ENCODE measurements at places on chromosomes 12 and 14.

DNA sequence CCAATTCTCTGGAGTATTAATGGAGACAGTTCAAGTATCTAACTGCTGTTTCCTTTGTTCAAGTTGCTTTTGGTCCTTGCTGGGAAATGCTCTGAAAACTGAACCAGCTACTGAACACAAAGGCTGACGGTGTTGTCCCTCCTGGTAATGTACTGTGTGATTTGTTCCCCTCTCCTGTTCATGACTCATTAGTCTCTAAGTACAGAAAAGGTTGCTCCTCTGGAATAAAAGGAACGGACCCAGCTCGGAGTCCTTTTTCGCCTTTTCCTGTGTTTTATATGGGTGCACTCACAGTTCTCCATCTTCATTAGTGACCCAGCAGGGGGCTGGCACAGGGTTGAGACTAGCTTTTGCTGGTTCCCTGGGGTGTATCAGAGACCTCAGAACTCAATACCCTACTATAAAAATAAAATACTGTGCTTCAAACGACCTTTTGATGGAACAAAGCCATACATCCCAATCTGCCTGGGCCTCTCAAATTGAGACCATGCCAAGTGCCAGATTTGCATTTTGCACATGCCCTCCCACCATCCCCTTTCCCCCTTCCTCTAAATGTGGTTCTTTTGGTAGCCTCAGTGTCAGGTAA lies 269.7 kb downstream of the RAD51B start:
- no peak for DNase-seq

DNA sequence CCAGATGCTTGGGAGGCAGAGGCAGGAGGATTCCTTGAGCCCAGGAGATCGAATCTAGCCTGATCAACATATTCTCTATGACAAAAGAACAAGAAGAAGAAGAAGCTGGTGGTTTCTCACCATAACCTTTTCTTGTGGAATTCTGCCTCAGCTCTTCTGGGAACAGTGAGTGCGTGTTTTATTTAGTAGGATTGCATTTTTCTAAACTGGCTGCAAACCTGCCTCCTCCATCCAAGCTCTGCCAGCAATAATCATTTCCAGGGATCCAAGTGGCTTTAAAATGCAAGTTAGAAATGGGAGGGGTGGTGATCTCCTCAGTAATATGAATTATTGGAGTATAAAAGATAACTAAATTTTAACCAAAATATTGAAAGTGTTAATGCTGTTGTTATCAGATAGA lies 46.1 kb upstream of the MMP17 start:
- DNase-seq: no peak

GRCh38 chr14:37469650-37470049 lies 125.4 kb downstream of the FOXA1 start:
- no peak for DNase-seq

DNA sequence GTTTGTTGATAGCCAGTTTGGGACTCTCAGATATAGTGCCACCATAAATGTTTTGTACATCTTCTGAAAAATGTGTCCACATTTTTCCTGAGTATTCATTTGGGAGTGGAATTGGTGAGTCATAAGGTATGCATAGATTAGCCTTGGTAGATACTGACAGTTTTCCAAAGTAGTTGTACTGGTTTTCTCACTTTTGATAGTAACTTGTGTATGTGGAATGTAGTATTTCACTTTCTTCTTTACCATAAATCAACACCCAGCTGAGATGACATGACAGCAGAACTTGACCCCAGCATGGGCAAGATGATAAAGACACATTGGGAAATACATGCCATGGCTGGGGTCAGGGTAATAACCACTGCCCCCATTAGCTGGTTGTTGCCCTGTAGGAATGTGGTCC lies 5.4 kb downstream of the FBXW8 start:
- no peak for DNase-seq

DNA sequence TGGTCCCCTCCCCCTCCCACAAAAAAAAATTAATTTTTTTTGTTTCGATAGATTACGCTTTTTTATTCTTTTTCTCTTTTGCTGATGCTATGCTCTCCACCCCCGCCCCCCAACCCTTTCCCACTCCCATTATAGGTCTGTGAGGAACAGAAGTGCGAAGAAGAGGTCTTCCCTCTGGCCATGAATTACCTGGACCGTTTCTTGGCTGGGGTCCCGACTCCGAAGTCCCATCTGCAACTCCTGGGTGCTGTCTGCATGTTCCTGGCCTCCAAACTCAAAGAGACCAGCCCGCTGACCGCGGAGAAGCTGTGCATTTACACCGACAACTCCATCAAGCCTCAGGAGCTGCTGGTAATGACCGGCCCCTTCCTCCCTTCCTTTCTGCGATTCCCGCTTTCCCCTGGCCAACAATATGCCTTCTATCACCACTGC lies 2.3 kb downstream of the CCND2 start:
- no peak for DNase-seq

- no peak for DNase-seq
Observed at GRCh38 chr12:130949806-130950205, 3.9 kb upstream of the ADGRD1 start.

DNA sequence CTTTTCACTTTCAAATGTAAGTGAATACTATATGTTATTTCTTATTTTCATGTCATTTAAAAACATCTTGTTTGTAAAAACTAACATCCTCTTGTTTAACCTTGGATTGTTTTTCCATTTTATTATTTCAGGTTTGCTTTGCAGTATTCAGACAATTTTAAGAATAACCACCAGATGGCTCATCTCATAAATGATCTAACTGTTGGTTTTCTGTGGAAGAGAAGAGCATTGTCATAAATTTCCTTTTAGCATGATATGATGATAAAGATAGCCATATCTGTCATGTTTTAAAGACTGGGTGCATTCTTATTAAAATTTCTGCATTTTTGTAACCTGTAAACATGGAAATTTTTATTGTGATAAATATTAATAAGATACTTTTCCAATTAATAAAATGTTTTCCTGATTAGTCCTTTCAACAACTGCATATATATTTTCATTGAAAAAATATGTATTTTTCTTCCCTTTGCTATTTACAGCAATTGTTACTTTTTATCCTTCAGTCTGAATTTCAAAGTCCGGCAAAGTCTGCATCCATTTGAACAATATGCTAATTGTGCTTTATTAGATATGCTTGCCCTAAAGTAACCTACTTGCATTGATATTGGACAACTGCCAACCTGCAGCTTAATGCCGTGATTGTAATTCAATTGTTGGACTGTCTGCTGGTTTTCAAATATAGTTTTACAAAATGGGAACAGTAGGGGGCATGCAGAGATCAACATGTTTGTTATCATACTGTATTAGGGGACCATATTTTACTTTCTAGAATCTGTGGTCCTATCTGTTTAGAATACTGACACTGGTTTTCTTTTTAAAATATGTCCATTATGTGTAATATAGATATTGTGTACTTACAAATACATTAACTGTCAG lies 163.4 kb downstream of the GARIN6 start:
- DNase-seq: no peak

GRCh38 chr14:91286530-91286937 lies 42.0 kb upstream of the GPR68 start:
- DNase-seq: peak; percentile 94

- DNase-seq: peak; percentile 84
Observed at GRCh38 chr14:50001999-50002925, 109.4 kb downstream of the ARF6 start.

DNA sequence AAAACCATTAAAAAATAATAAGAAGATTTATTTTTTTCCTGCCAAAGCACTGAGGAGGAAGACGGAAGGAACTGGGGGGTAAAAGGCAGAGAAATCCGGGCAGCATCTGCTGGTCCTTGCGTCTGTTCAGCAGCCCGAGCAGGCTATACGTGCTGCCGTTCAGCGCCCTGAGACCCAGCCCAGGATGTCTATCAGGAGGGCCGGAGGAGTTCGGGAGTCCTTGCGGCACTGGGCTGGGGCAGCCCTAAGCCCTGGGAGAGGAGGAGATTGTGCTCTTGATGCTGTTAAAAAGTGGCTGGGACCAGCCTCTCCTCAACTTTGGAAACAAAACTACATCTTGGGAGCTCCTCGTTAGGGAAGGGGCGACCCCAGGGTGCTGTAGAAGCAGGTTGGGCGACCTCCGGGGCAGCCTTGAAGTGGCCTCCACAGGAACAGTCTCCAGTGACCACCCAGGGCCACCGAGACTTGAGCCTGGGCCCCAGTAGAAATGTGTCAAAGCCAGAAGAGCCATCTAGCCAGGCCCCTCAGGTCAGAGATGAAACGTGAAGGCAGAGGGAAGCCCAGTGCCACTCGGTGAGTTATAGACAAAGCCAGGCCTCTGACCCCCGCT lies 14.3 kb downstream of the PGF start:
- no peak for DNase-seq

GRCh38 chr12:89732522-89732921 lies 23.9 kb upstream of the ATP2B1 start:
- no peak for DNase-seq

GRCh38 chr12:132986885-132987225 lies 688 bp downstream of the ZNF26 start:
- DNase-seq: no peak

- no peak for DNase-seq
Observed at GRCh38 chr12:89875225-89875624, 166.6 kb upstream of the ATP2B1 start.

- DNase-seq: no peak
Observed at GRCh38 chr12:62779488-62779887, 155.5 kb downstream of the PPM1H start.

- DNase-seq: peak; percentile 87
Observed at GRCh38 chr14:105203057-105203531, 22.0 kb upstream of the NUDT14 start.

GRCh38 chr14:48398675-48399282 lies 723.4 kb upstream of the MDGA2 start:
- DNase-seq: no peak

- no peak for DNase-seq
Observed at GRCh38 chr12:2574355-2574935, 220.3 kb upstream of the FKBP4 start.

GRCh38 chr14:68779761-68780323 lies 13.0 kb downstream of the ZFP36L1 start:
- DNase-seq: peak; percentile 67

GRCh38 chr12:38850461-38850860 lies 54.9 kb downstream of the CPNE8 start:
- no peak for DNase-seq

DNA sequence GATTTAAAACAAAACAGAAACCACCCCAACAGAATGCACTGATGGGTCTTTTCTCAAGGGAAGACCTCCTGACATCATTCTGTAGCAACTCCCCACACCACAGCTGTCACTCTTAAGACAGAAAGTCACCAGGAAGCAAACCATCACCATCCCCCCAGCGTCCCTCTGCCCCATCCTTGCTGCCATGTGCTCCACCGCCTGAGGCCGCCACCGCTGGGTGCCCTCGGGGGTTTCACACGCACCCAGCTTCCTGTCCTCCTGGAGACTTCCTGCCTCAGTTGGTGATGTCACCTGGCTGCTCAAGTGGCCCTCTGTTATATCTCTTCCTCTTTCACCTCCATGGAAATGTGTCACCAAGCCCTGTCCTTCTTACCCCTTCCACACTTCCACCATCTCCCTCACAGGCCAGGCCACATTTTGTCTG lies 71.4 kb upstream of the GPR68 start:
- DNase-seq: peak; percentile 89

DNA sequence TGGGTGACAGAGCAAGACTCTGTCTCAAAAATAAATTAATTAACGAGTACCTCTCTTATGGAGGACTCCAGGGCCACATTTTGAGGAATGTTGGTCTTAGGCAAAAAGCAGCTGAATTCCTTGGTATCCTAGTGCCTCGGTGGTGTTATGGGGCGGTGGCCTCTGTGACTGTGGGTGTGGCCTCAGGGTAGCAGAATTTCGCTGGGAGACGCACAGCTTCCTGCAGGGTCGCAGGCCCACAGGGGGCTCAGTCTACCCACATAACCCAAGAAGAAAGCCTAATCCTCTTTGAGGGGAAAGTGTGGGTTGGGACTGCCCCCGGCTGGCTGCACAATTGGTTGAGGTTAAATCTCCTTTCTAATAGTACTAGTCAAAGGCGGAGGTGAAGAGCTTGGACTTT lies 11.2 kb upstream of the SERPINA4 start:
- DNase-seq: peak; percentile 32

GRCh38 chr12:68809190-68810026 lies 1.4 kb downstream of the MDM2 start:
- no peak for DNase-seq

GRCh38 chr14:105856676-105857219 lies 330.4 kb downstream of the TMEM121 start:
- DNase-seq: peak; percentile 56

DNA sequence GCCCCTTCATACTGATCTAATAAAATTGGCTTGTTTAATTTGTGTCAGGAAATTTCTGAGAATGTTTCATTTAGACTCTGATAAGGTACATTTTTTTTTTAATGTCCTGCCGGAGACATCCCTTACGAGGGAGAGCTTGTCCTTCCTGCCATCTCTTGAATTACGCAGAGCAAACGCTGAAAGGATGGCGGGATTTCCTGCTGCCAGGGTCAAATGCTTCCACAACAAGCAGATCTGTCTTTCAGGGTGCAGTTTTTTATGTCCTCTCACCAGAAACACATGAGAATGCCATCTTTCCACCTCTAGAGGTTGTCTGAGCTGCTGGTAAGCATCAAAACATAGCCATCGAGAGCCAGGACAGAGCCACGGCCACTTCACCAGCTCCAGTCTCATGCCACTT lies 126.8 kb upstream of the ARHGAP5 start:
- no peak for DNase-seq

- DNase-seq: no peak
Observed at GRCh38 chr14:45083617-45083975, 320 bp upstream of the PRPF39 start.

DNA sequence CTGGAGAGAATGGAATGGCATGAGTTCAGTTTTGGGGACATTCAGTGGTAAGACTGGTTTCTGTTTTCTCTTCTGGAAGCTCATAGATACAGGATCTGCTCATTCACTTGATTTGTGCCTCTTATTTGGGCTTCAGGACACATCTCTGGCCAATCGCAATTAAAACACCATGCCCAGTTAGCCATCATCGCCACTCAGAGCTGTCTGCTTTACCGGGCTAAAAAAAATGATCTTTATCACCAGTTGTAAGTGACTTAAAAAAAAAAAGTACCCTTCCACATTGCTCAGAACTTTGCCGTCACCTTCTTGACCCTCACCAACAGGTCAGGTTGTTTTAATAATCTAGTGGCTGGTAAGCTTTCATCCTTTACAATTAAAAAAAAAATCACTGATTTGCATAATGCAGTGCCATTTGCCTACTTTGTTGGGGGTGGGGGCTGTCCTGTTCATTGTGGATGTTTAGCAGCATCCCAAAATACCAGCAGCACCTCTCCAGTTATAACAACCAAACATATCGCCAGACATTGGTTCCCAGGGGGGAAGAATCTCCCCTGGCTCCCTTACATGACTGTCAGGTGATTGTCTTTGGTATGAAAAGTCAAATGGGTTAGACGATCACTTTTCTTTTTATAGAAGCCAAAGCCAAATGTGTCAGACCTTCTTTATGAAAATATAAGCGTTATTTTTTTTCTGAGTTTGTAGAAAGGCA lies 150.1 kb downstream of the PRKCH start:
- no peak for DNase-seq

GRCh38 chr12:121806546-121807423 lies 3.0 kb downstream of the SETD1B start:
- DNase-seq: no peak

- no peak for DNase-seq
Observed at GRCh38 chr14:94561656-94562010, 391 bp downstream of the SERPINA4 start.
